ENCODE measurements at places on chromosomes 4 and X.

GRCh38 chrX:100672966-100673365 lies 29.0 kb downstream of the SRPX2 start:
- no peak for DNase-seq

DNA sequence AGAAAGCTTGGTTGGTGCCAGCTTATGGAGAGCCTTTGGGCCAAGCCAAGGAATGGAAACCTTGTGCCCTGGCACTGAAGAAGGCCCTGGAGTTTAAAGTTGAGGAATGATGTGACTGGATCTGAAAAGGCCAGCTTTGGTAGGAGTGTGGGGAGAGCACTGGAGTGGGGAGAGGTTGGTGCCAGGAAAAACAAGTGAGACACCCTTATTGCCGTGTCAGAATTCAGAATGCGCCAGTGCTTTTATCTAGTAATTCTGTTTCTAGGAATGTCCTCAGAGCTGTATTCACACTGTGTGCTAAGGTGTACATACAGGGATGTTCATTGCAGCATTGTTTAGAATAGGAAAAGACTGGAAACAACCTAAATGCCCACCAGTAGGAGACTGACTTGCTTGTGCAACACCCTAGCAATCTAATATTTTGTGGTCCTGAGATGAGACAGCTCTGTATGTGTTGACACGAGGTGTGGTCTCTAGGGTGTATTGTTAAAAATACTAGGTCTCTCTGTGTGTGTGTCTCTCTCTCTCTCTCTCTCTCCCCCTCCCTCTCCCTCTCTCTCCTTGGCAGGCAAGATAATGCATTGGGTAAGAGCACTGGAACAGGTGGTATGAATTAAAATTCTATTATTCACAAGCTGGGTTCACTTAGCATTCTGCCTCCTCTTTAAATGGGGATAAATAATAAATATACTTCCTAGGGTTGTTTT lies 107.8 kb downstream of the GATB start:
- no peak for DNase-seq

DNA sequence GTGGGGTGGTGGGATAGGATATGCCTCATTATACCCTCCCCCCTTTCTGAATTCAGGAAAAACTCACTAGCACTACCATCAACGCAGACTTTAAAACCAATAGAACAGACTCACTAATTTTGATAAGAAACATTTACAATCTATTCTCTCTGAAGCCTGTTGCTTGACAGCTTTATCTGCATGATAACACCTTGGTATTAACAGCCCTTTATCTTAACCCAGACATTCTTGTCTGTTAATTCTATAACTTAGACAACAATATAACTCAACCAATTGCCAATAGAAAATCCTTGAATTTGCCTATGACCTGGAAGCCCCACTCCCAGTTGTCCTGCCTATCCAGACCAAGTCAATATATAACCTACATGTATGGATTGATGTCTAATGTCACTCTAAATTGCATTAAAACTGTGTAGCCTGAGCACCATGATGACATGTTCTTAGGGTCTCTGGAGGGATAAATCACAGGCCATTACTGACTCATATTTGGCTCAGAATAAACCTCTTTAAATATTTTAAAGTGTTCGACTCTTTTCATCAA lies 1.5 kb upstream of the UGT2A3 start:
- DNase-seq = no peak

DNA sequence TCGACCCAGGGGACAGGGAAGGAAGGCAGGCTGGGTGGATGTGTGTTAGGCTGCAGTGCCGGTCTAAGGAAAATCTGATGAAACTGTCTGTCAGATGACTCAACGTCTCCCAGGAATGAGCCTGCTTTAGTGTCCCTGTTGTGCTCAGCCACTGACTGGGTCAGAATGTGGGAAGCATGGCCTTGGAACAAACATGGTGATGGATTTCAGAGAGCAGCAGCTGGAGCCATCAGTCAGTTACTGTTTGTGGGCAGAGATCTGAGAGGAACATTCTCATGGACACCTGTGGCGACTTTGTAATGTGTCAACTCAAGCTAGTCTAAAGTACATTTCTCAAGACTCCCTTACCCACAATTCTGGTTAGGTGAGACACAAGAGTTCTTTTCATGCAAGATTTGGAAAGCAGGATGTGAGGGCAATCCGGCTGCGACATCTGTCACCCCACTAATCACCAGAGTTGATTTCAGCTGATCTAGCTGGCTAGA lies 63.2 kb downstream of the ANAPC10 start:
- DNase-seq = no peak

- DNase-seq = no peak
Observed at GRCh38 chr4:87406462-87406861, 15.5 kb upstream of the HSD17B11 start.

DNA sequence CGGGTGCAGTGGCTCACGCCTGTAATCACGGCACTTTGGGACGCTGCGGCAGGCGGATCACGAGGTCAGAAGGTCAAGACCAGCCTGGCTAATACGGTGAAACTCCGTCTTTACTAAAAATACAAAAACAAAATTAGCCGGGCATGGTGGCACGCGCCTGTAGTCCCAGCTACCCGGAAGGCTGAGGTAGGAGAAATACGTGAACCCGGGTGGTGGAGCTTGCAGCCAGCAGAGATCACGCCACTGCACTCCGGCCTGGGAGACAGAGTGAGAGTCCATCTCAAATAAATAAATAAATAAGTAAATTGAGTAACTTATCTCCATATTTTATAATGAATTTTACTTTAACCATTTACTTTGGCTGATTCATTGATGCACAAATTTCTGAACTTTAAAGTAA lies 1913.3 kb downstream of the PCDH7 start:
- no peak for DNase-seq
